Muscle of leg (tissue), 16 donors: ENCODE measurements at places on chromosomes 7 and 10. TPM values are rescaled to one million over a fixed set of nuclear protein-coding genes. Genes with fewer than 3 reads are reported as not detected.

DNA sequence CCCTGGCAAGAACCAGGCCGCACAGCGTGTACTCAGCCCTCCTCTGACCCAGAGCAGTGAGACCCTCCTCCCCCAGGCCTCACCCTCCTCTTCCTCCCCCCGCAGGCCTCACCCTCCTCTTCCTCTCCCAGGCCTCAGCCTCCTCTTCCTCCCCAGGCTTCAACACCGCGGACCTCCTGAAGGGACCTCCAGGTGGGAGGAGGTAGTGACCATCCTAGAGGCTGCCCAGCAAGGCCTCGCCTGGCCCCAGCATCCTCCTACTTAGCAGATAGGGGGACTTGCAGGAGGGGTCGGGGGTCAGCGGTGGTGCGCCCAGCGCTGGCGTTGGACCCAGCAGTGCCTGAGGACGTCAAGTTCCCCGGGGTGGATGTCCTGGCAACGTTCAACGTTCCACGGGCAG lies 270.8 kb downstream of the ELFN1 start:
- H3K27me3 ChIP-seq, result no peaks in the 10 kb centered on the region
- peaks cover 3% of the 10 kb centered on the region for H3K36me3 ChIP-seq
- no peak for DNase-seq
- H3K27ac ChIP-seq, result no peak overlapping the region

The TRIM8 gene
- 35.2 TPM for total RNA-seq

The WNT2 gene
- 14.8 TPM for total RNA-seq

DNA sequence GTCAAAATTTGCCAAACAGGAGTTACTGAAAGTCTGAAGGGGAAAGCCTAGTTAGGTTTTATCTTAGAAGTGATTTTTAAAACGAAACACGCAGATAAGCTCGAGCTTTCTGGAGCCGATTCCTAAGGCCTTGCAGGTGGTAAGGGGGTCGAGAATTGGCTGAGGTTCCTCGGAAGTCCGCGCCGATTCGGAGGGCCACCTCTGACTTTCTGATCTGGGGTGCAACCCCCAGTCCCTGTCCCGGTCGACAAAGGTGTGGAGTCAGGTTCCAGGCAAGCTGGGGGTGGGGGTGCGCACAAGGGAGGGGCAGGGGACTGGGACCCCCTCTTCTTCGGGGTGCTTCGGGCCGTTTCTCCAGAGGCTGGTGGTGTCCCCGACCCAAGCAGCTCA lies 701 bp upstream of the CUL1 start:
- H3K27ac ChIP-seq, result peak overlapping the region; percentile 83
- peak overlapping the region; percentile 88 for H3K4me3 ChIP-seq
- DNase-seq, result peak; percentile 29

The KAZALD1 gene
- total RNA-seq, result 60.2 TPM

DNA sequence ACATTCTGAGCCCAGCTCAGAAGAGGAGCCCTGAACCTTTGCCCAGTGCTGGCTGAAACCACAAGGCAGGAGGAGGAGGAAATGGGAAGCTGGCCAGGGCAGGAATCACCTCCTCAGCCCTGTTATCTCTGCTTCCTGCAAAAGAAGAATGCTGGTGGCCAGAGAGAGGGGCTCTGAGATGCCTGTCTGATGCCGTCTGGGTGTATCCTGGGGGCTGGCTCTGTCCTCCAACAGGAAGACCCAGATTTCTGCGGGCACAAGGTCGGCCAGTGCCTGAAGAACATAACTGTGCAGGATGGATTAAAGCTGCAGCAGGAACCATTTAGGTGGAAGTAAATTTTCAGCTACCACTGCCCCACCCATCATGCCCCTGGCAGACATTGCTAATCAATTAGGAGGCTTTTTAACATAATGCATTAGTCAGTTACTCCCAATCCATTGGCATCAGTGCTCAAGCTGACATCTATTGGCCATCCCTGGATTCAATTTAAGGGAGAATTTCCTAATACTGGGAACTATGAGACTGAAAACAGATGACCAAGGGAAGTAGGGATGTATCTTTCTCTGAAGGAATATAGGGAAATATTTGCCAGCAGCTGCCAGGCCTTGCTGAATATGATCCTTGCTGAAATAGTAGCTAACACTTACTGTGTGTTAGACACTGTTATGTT lies 67.7 kb downstream of the COL13A1 start:
- H3K4me1 ChIP-seq, result peaks cover 56% of the 10 kb centered on the region
- H3K27me3 ChIP-seq, result peaks cover 2% of the 10 kb centered on the region
- H3K36me3 ChIP-seq, result no peaks in the 10 kb centered on the region
- no peak overlapping the region for H3K4me3 ChIP-seq
- DNase-seq, result peak; percentile 70
- H3K27ac ChIP-seq, result peak overlapping the region; percentile 13

The RGR gene
- 11.9 TPM for total RNA-seq

DNA sequence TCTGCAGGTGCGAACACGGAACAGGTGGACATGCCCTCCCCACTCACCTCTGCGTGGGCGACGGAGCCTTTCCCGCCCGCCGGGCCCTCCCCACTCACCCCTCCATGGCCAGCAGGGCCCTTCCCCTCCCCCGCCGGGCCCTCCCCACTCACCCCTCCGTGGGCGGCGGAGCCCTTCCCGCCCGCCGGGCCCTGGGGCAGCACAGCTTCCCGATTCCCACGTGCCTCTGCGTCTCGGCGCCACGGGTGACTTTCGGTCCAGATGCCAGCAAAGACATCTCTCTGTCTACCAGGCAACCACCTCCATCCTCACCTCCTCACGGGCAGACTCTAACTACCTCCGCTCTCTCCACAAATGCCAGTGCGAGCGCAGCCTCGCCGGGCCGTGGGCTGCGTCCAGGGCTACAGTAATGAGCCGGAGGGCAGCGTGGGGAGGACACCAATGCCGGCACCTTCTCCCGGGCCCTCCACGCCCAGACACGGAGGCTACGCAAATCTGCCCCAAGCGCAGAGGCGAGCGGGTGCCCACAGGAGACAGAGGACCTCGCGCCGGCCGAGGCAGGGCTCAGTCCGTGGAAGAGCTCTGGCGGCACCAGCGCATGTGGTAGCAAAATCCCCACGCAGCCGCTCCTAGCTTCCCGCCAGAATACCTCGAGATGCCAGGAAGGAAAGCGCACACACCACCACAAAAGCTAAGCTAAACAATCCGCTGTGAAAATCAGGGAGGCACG lies 21.8 kb downstream of the GPER1 start:
- DNase-seq, result no peak
- H3K4me1 ChIP-seq, result peaks cover 55% of the 10 kb centered on the region
- no peaks in the 10 kb centered on the region for H3K27me3 ChIP-seq
- no peaks in the 10 kb centered on the region for H3K36me3 ChIP-seq
- H3K27ac ChIP-seq, result no peak overlapping the region

The DNAH11 gene
- 0.13 TPM for total RNA-seq

- no peaks in the 10 kb centered on the region for H3K27me3 ChIP-seq
- H3K36me3 ChIP-seq, result no peaks in the 10 kb centered on the region
- DNase-seq, result no peak
- no peak overlapping the region for H3K4me3 ChIP-seq
- no peaks in the 10 kb centered on the region for H3K4me1 ChIP-seq
- H3K27ac ChIP-seq, result no peak overlapping the region
Observed at GRCh38 chr10:114077815-114078219, 34.2 kb downstream of the ADRB1 start.

The OR2A12 gene
- not detected for total RNA-seq

DNA sequence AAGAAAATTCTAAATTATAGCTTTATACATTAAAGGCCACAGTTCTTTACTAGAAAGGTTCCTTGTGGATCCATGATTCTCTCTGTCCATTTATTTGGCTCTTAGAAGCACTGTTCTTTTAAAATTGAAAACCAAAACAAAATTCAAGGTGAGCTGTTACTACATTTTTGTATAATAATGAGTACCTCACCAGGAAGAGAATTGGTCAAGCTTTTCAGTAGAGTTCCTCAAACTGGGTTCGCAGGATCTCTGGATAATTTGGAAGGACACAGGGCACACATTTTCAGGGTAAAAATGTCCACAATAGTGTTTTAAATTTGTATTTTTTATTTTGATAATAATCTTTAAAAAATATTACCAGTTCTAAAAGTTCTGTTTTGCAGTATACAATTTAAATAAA lies 93.0 kb downstream of the PPP1R3A start:
- H3K36me3 ChIP-seq, result no peaks in the 10 kb centered on the region
- DNase-seq, result no peak
- H3K27me3 ChIP-seq, result no peaks in the 10 kb centered on the region

DNA sequence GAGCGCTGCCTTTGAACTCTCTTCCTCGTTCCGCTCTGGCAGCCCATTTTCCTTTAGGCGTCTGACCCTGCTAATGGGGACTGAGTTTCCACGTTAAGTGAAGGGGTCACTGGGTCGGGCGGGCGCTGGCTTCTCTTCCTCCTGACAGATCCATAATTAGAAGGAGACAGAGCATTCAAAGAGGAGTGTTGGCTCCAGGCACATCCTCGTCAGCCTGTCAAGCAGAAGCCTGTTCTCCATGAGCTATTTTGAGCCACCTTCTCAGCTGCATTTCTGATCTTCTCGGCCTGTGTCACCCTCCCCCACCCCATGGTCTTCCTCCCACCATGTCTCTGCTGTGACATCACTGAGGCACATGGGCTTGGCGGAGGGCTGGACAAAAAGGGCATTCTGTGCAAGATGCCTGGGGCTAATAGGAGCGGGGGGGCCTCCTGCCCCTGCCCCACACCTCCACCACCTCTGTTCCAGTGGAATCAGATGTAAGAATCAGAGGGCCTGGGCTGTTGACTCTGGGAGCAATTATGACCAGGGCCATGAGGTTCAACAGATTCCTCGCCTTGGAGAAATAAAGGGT lies 248.1 kb downstream of the PLXNA4 start:
- peaks cover 14% of the 10 kb centered on the region for H3K27me3 ChIP-seq
- H3K27ac ChIP-seq, result no peak overlapping the region
- H3K36me3 ChIP-seq, result no peaks in the 10 kb centered on the region
- peaks cover 6% of the 10 kb centered on the region for H3K4me1 ChIP-seq

DNA sequence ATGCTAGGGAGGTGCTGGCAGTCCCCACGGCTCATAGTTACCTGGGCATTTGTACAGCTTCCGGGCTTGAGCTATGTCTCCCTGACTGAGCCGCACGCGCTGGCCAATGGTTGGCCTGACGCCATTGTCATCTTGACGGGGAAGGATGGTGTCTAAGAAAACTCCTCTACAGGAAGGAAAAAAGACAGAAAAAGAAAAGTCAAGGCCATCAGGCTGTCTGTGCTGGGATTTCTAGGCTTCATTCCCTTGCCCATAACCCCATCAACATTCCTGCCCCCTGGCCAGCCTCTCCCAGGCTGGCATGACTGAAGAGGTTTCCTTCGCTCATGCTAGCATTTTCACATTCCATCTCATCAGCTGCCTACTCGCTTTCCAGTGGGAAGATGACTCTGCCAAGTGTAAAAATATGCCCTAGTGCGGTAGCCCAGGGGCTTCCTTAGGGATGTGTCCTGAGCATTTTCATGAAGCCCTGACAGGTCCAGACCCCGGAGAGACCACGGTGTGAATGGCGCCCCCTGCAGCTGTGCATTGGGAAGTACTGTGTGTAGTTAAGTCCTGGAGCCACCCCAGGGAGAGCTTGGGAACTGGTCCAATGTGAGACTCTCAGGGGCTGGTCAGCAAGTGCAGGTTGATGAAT lies 54.5 kb upstream of the OPALIN start:
- no peak overlapping the region for H3K4me3 ChIP-seq
- H3K27ac ChIP-seq, result no peak overlapping the region
- peak; percentile 59 for DNase-seq
- peaks cover 33% of the 10 kb centered on the region for H3K4me1 ChIP-seq
- H3K36me3 ChIP-seq, result no peaks in the 10 kb centered on the region
- H3K27me3 ChIP-seq, result peaks cover 46% of the 10 kb centered on the region

The TRPV5 gene
- 0.04 TPM for total RNA-seq

The NEBL gene
- total RNA-seq, result 3.2 TPM

The CYP2C18 gene
- total RNA-seq, result not detected
